ENCODE measurements at places on chromosomes 3 and 15.
A peak's percentile ranks its signal among the peaks of the same experiment; 100 is the strongest.

- peak; percentile 51 for DNase-seq
Observed at GRCh38 chr15:84826369-84826823, 9.2 kb downstream of the ALPK3 start.

- no peak for DNase-seq
Observed at GRCh38 chr15:41691471-41691870, 31.3 kb downstream of the MGA start.

- no peak for DNase-seq
Observed at GRCh38 chr3:134232151-134232550, 18.5 kb downstream of the RYK start.

DNA sequence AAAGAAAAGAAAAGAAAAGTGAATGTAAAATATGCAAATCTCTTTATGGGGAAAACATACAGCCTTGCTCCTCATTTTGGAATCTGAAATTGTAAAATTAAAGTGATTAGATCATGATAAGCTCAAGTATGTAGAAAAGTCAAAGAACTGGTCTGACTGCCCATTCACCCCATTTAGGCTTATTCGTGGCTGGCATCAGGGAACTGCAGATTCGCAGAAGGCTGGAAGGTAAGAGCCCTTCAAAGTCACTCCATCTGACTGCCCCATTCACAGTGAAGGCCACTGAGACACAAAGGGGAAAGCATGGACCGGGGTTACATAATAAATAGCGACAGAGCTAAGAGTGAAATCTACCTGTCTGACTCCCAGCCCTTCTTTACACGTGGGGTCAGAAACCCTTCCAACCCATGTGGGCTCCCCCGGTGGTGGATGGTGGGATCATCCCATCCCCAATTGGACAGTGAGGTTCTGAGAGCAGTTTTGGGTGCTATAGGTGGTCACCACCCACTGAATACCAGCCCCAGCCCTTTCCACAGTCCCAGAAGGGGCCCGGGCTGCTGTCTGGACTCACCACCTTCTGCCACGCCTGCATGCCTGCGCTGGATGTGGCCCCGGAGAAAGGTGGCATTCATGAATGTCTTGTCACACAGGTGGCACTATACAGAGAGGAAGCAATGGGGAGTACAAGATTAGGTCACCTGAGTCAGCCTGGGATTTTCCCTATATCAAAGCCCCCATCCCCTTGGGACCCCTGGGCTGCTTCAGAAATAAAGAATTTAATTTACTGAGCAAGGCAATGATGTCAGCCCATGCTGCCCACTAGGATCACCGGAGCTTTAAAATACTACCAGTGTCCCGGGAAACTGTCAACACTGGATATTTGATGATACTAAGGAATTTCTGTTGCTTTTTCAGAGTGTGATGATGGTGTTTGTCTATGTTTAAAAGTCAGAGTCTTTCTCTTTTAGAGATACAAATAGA, 17.9 kb downstream of the DZIP1L start:
- DNase-seq: peak; percentile 62
